ENCODE measurements at places on chromosomes 7 and 10.

GRCh38 chr10:129972145-129972965, 8.3 kb upstream of the EBF3 start:
- DNase-seq, result no peak

DNA sequence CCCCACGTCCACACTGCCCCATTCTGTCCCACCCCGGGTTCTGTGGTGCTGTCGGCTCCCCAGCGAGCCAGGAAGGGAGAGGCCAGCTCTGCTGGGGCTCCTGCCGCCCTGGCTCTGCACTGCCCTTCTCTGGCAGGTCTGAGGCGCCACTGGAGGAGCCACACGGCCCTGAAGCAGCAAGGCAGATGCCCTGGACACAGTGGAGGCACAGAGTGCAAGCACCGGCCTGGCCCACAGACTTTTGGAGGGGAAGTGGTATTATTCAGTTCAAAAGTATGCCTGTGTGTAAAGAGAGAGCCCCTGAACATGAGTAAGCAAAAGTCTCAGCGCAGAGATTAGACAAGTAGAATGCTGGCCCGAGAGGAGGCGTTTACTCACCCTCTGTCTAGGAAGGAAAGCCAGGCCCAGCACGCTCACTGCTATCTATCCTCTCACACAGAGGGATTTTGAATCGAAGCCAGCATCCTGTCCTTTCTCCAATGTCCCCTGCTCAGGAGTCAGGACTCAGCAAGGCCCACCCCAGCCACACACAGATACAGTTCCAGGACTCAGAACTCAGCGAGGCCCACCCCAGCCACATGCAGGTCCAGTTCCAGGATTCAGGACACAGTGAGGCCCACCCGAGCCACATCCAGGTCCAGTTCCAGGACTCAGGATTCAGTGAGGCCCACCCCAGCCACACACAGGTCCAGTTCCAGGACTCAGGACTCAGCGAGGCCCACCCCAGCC, 115.0 kb downstream of the EGFR start:
- peak; percentile 28 for DNase-seq

GRCh38 chr10:73359492-73359891, 828 bp upstream of the CFAP70 start:
- no peak for DNase-seq

- peak; percentile 54 for DNase-seq
Measured at GRCh38 chr7:39746103-39746819, 122.9 kb downstream of the RALA start.

DNA sequence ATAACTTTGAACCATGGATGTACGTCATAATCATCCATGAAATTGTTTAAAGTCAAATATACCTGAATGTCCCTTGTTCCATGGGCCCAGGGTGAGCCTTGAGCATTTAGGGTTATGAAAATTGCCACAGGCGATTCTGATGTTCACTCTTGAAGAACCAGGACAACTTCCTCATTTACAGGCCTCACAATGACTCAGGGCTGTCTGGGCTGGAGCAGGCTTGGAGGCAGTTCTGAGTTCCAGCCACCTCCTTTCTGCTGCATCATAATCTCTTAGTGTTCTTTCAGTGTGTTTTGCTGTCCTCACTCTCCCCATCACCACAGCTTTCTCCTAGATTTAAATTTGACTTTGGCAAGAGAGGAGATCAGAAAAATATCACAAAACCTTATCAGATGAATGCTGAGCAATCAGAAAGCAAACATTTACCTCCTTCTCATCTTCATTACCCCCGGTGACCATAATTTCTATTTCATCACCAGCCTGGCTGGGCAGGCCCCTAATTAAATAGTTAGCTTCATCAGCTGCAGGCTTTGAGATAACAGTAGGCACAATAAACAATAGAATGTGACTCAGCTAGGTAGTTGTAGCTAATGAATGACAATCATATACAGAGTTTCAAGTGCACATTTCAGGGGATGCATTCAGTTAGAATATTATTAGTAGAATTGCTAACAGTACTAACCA, 571.0 kb downstream of the SH2D4B start:
- DNase-seq, result no peak

GRCh38 chr7:109901926-109902325, 1189.0 kb upstream of the LRRN3 start:
- no peak for DNase-seq

GRCh38 chr10:24762161-24762924, 38.7 kb upstream of the ARHGAP21 start:
- DNase-seq, result no peak

DNA sequence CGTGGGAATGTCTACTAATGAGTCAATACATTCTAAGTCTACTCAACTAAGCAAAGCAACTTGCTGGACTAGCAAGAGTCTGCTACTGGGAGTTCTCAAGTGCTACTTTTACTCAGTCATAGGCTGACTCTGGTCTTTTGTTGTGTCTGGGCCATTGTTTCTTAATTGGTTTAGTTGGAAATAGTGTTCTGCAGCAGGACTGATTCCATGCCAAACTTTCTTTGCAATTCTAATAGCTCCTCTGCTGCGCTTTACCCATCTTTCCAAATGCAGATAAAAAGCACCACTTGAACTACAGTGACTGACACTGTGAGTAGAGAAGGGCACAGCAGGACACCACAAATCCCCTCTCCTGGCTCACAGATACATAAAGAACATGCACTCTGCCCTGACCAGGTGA, 125.7 kb downstream of the CD36 start:
- DNase-seq, result no peak

DNA sequence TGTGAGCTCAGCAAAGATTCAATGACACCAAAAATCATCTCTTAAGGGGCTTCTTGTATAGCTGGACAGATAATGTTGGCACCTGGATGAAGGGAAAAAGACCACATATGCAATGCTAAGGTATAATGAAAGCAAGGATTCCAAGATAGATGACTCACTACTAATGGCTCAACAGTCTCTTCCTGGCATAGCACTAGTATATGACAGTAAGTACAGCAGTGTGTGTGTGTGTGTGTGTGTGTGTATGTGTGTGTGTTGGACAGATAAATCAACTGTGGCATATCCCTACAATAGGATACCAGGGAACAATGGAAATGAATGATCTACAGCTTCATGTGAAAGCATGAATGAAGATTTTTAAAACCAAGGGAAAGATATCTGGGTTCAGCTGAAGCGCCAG, 257.1 kb downstream of the SFMBT2 start:
- no peak for DNase-seq

- no peak for DNase-seq
Measured at GRCh38 chr10:124307591-124307990, 111.1 kb downstream of the OAT start.

DNA sequence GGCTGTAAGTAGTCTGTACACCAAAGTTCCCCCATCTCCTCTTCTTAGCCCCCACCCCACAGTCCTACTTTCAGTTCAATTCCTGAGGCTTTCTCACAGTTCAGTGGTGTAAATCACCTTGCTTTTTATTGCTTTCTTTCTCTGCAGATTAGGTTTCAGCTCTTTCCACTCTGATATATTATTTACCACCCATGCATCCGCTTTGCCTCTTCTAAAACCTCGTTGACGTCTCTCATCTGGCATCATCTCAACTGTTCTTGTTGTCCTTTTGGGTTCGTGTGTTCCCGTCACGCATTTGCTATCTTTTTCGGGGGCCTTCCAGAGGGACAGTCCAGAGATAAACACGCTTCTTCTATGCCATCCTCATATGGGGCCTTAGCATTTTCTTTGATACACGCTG, 597.9 kb upstream of the DPP6 start:
- no peak for DNase-seq

DNA sequence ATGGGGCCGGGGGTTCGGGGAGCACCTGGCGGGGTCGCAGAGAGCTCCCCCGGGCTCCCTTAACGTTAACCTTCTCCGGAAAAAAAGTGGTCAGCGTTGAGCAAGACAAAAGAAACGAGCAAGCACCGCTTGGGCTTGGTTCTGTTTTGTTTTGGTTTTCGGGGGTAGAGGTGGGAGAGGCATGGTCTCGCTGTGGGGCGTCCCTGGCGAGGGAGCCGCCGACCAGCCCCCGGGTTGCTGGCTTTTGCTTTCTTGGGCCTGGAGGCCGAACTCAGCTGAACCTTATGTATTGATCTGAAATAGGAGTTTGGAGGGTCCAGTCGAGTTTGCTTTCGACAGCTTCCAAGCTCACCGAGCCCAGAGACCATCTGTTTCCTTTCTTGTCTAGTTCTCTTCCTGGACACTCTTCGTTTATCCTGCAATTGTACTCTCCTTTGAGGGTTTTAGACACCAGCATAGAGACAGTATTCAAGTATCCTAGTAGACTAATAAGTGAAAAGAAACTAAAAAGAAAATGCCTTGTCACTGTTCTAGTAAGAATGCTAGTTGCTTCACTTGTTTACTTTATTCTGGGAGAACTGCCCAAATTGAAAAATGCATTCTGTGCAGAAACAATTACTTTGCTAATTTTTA, 980 bp downstream of the FHIP2A start:
- DNase-seq, result peak; percentile 67

GRCh38 chr7:50614721-50615518, 49.7 kb upstream of the DDC start:
- no peak for DNase-seq
